ENCODE measurements at places on chromosomes 12 and 14.

GRCh38 chr14:75660238-75660629 is 442 bp downstream of the ERG28 start:
- DNase-seq = no peak

- no peak for DNase-seq
Measured at GRCh38 chr14:63164108-63164683, 40.0 kb upstream of the RHOJ start.

GRCh38 chr12:55499810-55500252 is 7.7 kb downstream of the OR6C68 start:
- DNase-seq = no peak

GRCh38 chr12:90331821-90332220 is 623.2 kb downstream of the CCER1 start:
- DNase-seq = no peak

DNA sequence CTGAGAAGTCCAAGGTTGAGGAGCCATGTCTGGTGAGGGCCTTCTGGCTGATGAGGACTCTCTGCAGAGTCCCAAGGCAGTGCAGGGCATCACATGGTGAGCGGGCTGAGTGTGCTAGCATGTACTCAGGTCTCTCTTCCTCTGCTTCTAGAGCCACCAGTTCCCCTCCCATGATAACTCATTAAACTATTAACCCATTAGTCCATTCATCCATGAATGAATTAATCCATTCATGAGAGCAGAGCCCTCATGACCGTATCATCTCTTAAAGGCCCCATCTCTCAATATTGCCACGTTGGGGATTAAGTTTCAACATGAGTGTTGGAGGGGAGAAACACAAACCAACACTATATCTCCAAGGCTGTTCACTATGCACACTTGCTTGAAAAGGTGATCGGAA is 83.7 kb downstream of the TMEM30B start:
- DNase-seq = no peak

- DNase-seq = no peak
Measured at GRCh38 chr14:105848570-105848969, 322.2 kb downstream of the TMEM121 start.

- DNase-seq = no peak
Measured at GRCh38 chr14:26067786-26068459, 529.9 kb downstream of the NOVA1 start.

GRCh38 chr12:25494926-25495325 is 58.2 kb downstream of the LMNTD1 start:
- DNase-seq = no peak

GRCh38 chr12:10031771-10032175 is 1.3 kb downstream of the CLEC9A start:
- no peak for DNase-seq

DNA sequence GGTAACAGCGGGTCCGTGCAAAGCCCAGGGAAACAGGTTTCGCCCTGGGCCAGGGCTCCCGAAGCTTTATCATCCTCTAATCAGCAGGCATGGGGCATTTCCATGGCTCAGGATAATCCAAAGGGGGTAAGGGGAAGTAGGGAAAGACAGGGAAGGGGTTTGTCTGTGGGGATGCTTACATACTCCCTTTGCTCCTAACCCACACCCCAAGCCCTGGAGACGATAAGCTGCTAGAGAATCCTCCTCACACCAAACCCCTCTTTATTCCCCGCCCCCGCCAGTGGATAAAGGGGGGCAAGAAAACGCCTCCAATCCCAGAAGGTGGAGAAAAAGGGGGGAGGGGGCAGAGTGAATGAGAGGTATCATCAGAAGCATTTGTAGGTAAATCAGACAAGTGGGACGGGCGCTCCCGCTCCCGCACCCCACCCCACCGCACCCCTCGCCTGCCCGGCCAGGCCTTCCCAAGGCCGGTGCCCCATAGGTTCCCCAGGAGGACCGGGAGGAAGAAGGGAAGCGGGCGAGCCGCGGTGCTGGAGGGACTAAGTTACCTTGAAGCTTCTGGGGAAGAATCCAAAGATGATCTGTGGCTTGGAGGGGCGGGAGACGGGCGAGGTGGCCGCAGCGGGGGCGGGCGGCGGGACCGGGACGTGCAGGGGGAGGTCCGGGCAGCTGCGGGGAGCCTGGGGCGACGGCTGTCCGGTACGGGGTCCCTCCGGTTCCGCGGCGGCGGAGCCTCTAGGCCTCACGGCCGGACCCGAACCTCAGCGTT is 762 bp downstream of the PPP2R5E start:
- DNase-seq = no peak

Measured in stimulated activated CD4-positive, alpha-beta T cell treated with anti-CD3 and anti-CD28 coated beads, Interleukin-1b, Interleukin-23, amount 100 ng/mL, for 1 hour (primary cell).